ENCODE measurements at places on chromosomes 1 and 21.

- no peak for DNase-seq
These were observed 23.9 kb upstream of the KIF1B start for GRCh38 chr1:10186331-10187025.

- peak; percentile 63 for DNase-seq
These were observed 52.3 kb downstream of the PLEKHA6 start for GRCh38 chr1:204307334-204307883.

DNA sequence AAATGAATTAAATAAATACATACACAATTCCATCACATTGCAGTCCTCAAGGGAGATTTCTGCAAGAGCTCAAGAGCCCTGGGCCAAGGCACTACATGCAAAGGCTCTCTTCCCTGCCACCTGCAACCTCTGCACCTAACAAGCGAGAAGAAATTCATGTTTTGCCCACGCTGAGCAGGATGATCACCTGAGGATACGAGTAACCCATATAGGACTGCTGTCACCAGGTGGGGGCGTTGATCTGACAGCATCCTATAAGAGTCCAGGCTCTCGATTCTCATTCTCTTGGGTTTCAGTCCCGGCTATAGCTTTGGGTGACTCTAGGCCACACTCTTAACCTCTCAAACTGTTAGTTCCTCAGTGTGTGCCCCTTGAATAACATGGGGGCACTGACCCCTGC lies 18.7 kb upstream of the SPOCD1 start:
- no peak for DNase-seq

DNA sequence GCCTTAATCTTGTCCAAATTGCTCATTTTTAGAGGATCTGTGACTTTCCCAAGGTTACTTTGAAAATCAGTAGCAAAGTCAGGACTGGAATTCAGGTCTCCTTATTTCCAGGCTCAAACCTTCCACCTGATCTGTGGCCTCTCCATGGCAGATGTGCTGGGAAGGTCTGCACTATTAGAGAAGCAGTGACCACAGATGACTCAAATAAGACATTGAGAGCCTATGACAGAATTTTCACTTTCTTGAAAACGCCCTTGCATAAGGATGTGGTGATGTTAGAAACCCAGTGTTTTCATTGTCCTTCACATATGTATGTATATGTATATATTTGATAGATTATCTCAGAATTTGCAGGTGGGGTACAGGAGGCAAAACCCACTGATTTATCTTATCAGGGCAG lies 45.3 kb downstream of the TTC39A start:
- DNase-seq = no peak

- no peak for DNase-seq
These were observed 206.0 kb downstream of the CENPF start for GRCh38 chr1:214808845-214809460.

GRCh38 chr1:42165511-42166210 lies 1.1 kb upstream of the GUCA2A start:
- DNase-seq = no peak

DNA sequence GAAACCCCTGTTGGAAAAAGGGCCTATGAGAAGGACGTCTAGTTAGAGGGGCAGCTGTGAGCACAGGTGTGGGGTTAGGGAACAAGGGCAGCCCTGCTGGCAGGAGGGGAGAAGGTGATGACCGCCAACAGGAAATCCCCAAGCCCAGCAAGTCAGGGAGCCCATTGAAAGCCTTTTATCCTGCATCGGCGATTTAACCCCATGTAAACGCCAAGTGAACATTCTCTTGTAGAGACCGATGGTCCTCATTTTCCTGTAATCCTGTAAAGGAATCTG lies 1.1 kb upstream of the BSND start:
- no peak for DNase-seq

- DNase-seq = no peak
These were observed 99.6 kb downstream of the EIF4G3 start for GRCh38 chr1:21077085-21077484.

- DNase-seq = no peak
These were observed 3.3 kb downstream of the DCST2 start for GRCh38 chr1:155030243-155030795.

GRCh38 chr1:180975551-180975950 lies 47.1 kb downstream of the STX6 start:
- DNase-seq = no peak

- no peak for DNase-seq
These were observed 20.6 kb upstream of the PTTG1IP start for GRCh38 chr21:44893948-44894656.

- no peak for DNase-seq
These were observed 38.2 kb downstream of the ZBTB40 start for GRCh38 chr1:22489823-22490222.

DNA sequence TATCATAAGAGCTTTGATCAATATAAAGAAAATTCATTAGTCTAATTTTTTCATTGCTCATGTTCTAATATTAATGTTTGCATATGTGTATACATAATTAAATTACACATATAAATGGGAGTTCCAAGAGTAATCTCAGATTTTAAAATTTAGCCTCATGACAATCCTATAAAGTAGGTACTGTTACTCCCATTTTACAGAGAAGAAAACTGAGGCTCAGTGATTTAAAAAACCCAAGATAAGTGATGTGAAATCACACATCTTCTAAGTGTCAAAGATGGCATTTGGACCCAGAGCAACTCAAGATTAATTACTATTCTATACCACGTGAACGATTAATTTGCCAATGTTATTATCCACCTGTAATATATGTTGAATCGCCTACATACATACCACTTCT lies 122.3 kb downstream of the TM2D1 start:
- DNase-seq = no peak

GRCh38 chr1:163981500-163982030 lies 577.4 kb upstream of the PBX1 start:
- no peak for DNase-seq

DNA sequence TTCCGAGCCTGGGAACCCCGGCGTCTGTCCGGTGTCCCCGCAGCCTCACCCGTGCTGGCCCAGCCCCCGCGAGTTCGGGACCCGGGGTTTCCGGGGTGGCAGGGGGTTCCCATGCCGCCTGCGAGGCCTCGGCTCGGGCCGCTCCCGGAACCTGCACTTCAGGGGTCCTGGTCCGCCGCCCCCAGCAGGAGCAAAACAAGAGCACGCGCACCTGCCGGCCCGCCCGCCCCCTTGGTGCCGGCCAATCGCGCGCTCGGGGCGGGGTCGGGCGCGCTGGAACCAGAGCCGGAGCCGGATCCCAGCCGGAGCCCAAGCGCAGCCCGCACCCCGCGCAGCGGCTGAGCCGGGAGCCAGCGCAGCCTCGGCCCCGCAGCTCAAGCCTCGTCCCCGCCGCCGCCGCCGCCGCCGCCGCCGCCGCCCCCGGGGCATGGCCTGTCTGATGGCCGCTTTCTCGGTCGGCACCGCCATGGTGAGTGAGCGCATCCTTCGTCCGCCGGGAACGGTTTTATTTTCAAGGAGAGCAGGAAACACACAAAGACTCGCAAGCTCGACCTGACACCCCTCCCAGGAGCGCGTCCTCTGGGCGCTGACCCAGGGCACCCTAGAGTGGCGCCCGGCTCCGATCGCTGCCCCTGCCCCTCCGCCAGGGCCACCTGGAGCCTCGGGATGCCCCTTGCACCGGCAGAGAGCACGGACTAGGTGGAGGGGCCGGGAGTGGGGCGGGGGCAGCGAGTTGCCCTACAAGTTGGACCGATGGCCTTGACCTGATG lies at the start of gene ABCG1:
TSS of gene ABCG1 (plus strand) at position 305 of the 770 bp plus-strand sequence. CDS start at position 428, 123 bp downstream.
- no peak for DNase-seq

DNA sequence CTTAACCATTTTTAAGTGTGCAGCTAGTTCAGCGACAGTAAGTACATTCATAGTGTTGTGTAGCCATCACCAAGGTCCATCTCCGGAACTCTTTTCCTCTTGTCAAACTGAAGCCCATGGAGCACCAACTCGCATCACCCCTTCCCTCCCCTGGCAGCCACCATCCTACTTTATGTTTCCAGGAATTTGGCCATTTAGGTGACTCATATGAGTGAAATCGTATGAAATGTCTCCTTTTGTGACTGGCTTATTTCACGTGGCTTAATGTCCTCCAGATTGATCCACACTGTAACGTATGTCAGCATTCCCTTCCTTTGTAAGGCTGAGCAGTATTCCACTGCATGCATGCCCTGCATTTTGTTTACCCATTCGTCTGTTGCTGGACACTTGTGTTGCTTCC lies 2.5 kb downstream of the COL6A2 start:
- no peak for DNase-seq

DNA sequence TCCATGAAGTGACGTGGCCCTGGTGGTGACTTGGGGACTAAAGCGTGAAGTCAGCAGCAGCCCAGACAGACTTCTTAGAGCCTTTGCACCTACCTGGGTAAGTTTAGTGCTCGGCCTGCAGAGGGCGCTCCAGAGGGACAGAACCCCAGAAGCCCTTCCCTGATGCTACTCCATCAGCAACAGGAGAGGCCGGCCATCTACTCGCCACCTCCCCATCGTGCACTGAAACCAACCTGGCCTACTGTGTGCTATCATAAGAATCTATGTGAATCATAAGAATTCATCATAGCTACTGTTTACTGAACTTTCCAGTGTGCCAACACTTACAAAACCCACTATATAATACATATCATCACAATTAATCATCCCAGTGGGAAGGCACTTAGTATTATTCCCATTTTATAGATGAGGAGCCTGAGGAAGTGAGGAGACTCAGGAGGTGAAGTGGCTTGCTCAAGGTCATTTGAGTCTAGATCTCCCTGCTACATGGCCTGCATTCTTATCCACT lies 7.9 kb upstream of the EDN2 start:
- DNase-seq = no peak

GRCh38 chr1:100440075-100440809 lies 87.9 kb downstream of the CDC14A start:
- DNase-seq = no peak

GRCh38 chr1:178581351-178582303 lies 68.7 kb downstream of the TEX35 start:
- peak; percentile 53 for DNase-seq

GRCh38 chr1:33758698-33759097 lies 105.2 kb upstream of the HMGB4 start:
- DNase-seq = no peak

- no peak for DNase-seq
These were observed 806.2 kb downstream of the PLA2G4A start for GRCh38 chr1:187634940-187635339.

DNA sequence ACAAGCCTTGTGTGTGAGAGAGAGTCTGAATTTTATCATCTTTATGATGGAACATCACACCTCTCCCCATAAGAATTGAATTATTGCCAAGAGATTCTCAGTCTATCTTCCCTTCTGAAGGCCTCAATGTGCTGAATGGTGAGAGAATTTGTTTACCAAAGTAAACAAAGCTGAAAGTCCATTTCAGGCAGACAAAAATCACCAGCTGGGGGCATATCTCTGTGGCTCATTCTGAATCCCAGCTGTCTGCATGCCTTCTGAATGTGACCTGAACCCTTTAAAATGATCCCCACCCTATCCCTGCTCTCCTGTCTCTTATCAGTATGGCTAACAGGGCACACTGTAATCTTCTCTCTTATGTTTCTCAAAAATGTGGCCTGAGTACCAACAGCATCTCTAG lies 99.1 kb upstream of the CAMK1G start:
- peak; percentile 17 for DNase-seq

GRCh38 chr1:24980836-24981630 lies 51.0 kb upstream of the RUNX3 start:
- no peak for DNase-seq

GRCh38 chr1:94463765-94464330 lies 45.7 kb downstream of the ABCD3 start:
- peak; percentile 34 for DNase-seq

DNA sequence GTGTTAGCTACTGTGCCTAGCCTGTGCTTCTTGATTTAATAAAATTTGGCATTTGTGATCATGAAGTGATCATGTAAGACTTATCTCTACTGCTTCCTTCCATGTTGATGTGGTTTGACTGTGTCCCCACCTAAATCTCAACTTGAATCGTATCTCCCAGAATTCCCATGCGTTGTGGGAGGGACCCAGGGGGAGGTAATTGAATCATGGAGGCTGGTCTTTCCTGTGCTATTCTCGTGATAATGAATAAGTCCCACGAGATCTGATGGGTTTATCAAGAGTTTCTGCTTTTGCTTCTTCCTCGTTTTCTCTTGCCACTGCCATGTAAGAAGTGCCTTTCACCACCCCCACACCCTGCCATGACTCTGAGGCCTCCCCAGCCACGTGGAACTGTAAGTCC lies at the start of gene OVAAL:
TSS of gene OVAAL (plus strand) at position 301 of the 400 bp plus-strand sequence.
- no peak for DNase-seq

DNA sequence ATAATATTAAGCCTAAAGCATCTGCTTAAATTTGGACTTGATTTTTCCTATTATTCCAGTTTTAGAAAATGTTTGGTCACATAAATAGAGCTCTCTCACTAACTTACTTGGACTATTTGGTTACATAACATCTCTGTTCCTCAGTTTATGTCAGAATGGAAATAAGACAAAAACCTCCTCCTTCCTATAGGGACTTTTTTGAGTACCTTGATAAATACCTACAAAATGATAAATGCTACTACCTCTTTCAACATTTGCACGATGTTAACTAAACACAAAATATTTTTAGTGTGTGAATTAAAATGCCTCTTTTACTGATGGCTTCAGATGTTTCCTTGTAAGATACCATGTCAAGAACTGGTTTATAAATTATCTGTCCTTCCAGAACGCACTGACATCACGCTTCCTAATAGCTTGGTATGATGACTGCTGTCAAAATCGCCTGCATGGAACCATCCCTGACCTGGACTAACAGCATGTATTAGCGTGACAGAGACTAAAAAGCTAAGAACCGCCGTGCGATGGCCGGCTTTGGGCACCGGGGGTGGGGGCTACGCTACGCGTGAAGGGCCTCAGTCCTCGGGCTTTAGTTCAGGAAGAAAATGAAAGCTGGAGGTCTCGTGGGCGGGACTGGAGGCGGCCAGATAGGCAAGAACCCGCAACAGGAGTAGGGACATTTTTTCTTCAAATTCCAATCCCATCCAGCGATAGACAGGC lies 133.2 kb upstream of the BARHL2 start:
- peak; percentile 35 for DNase-seq

Data from NCI-H446 (cell line).